ENCODE measurements at places on chromosomes 2 and 18. TPM values are rescaled to one million over a fixed set of nuclear protein-coding genes. Genes with fewer than 3 reads are reported as not detected.

The VWA3B gene
- total RNA-seq: not detected

The PKDCC gene
- total RNA-seq: 134 TPM

The TRIM43 gene
- total RNA-seq: not detected

The SPEG gene
- total RNA-seq: 22.5 TPM

The ZSWIM2 gene
- total RNA-seq: not detected

The GKN1 gene
- total RNA-seq: not detected

The TUBA3E gene
- not detected for total RNA-seq

The DHRS9 gene
- total RNA-seq: 51.2 TPM

The HTR2B gene
- 8.0 TPM for total RNA-seq

The REG3G gene
- total RNA-seq: not detected

The PSTPIP2 gene
- total RNA-seq: 1.5 TPM

The CNGA3 gene
- total RNA-seq: not detected

The AQP4 gene
- not detected for total RNA-seq

The IL36B gene
- total RNA-seq: not detected

Data from pericardium fibroblast (primary cell).